ENCODE measurements at places on chromosomes 12 and 14.

DNA sequence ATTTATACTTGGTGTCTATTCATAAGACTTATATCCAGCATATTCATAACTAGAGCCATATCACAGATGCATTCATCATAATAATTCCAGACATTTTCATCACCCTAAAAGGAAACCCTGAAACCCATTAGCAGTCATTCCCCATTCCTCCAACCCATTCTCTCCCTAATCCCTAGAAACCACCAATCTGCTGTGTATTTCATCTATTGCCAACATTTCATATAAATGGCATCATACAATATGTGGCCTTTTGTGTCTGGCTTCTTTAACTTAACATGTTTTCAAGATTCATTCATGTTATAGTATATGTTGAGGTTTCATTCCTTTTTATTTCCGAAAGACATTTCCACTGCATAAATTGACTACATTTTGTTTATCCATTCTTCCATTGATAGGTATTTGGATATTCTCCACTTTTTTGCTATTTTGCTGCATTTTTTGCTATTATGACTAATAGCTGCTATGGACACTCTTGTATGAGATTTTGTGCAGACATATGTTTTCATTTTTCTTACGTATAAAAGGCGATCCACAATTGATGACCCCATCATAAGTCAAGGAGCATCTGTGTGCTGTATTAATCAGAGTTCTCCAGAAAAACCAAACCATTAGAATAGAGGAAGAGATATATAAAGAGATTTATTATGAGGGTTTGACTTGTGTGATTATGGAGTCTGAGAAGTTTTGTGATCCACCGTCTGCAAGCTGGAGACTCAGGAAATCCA is 5.1 kb upstream of the OAS2 start:
- DNase-seq = no peak

- no peak for DNase-seq
Observed at GRCh38 chr12:121524196-121524916, 56.5 kb downstream of the KDM2B start.

DNA sequence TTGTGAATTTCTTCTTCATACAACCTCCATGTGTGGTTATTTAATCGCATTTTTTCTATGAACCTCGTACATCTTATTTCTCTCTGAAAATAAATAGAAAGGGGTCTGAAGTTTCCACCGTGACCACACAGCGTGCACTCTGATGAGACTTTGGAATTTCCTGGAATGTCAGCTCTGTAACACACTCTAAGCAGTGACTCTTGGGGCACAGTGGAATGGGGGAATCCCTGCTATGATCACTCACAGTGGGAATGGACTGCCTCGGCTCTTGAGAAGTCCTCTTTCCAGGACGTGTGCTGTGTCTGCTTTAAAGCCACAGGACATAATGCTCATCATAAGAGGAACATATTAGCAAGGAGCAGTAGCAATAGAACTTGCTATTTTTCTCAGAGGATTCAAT is 416.2 kb downstream of the EGLN3 start:
- DNase-seq = no peak

DNA sequence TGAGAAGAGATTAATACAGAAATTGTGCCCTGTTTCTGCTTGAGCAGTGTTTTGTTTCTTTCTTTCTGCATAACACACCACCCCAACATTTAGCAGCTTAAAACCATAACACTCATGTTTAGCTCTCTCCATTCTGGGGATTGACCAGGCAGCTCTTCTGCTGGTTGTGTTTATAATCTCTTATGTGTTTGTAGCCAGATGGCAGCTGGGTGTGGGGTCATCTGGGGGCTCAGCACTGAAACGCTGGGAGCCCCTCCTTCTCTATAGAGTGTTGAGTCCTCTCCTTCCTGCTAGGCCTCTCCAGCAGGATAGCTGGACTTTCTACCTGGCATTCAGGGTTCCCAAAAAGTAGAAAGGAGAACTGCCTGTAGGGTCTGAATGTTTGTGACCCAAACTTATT is 270.6 kb downstream of the TTC8 start:
- DNase-seq = no peak
